Mesothelial cell of epicardium (in vitro differentiated cells): ENCODE measurements at places on chromosomes 3 and 15.

- no peak for DNase-seq
Observed at GRCh38 chr3:97958396-97958795, 13.8 kb downstream of the RIOX2 start.

DNA sequence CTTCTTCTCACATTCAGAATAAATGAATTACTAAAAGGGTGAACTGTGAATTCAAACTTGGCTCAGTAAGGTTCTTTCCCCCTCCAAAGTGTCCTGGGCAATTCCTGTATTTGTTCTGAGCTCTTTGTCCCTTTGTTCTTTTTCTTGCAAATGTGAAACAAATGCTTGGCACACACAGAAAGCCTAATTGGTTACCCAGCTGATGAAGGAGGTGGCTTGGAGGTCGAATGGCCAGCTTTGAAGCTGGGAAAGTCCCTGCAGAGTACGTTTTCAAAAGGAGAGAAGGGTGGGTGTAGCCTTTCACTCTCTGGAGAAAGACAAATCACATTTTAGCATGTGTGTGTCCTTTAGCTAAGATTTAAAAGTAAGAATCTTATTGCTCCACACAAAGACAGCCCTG lies 154.4 kb downstream of the PEX5L start:
- no peak for DNase-seq

- DNase-seq = no peak
Observed at GRCh38 chr3:107013641-107014040, 363.6 kb upstream of the CCDC54 start.

- no peak for DNase-seq
Observed at GRCh38 chr3:129661766-129662165, 55.3 kb upstream of the PLXND1 start.

DNA sequence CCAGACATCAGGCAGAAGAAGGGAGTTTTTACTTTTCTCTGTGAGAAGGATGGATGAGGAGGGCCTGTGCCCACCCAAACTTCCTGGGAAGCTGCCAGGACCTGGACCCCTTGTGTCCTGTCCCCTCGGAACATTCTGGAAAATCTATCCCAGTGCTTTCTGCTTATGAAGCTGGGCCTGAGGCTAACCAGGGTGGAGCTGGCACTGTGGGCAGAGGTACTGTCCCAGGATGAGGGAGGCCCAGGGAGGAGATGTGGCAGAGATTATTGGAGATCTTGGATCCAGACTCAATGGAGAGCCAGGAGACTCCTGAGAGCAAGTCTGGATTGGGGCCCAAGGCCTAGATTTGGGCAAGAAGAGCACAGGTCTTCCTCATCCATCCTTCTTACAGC lies 44.4 kb downstream of the SPSB4 start:
- DNase-seq = no peak

DNA sequence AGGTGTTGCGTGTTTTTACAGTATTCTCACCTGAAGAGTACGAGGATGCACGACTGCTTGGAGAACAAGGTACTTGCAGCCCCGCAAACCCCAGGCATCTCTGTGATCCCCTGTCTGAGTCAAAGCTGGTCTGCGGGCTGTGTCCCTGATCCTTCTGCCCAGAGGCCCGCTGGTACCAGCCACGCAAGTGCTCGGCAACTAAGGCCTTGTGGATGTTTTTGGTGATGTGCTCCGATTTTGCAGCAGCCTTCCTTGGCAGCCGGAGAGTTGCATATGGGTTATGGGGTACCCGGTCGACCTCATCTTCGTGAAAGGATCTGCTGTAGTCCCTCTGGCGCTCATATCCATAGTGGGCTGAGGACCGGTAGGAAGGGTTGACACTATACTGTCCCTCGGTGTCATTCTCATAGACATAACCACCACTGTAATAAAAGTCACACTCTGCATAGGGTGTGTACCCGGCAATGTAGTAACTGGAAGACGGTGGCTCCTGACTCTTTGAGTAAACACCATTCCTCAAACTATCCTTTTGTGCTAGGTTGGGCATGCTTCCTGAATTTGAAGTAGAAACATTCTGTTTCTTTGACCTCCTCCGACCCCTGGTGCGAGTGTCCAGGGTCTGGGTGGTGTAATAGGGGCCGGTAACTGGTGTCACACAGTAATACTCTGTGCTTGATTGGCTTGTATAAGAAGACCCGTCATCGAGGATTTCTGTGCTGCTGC lies 58.6 kb upstream of the LMOD3 start:
- DNase-seq = no peak

GRCh38 chr3:14312375-14312774 lies 90.0 kb upstream of the SLC6A6 start:
- DNase-seq = no peak

DNA sequence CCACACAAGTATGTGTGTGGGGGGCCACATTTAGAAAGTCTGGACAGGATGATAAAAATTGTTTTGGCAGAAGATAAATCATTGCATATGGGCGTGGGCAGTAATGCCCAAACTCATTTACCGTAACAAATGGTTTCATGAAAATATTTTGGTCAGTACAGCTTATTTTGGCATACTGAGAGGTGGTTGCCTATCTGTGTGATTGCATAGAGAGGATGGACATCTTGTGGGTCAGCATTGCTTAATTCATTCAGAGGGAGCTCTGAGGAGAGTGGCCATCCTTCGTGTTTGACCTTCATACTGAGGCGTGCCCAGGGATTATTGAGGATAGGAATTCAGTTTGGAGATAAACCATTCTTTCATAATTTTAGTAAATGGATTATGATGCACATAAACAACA lies 162.5 kb downstream of the GAP43 start:
- no peak for DNase-seq

GRCh38 chr15:51620641-51621040 lies 1.9 kb downstream of the DMXL2 start:
- DNase-seq = no peak

DNA sequence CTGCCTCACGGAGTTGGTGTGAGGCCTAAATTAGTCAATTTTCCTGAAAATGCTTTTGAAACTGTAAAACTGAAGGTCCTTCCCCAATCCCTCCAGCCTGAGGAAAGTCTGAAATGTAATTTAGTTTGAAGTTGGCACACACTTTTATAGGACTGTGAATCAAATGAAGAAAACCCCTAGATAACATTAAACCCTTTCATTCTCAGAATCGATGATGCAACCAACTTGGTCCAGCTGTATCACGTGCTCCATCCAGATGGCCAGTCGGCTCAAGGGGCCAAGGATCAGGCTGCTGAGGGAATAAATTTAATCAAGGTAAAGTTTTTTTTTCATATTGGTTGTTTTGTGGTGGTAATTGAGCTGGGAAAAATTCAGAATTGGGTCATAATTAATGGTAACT lies 11.7 kb downstream of the MRPS22 start:
- no peak for DNase-seq

- no peak for DNase-seq
Observed at GRCh38 chr3:189084620-189085019, 87.2 kb upstream of the TPRG1 start.

DNA sequence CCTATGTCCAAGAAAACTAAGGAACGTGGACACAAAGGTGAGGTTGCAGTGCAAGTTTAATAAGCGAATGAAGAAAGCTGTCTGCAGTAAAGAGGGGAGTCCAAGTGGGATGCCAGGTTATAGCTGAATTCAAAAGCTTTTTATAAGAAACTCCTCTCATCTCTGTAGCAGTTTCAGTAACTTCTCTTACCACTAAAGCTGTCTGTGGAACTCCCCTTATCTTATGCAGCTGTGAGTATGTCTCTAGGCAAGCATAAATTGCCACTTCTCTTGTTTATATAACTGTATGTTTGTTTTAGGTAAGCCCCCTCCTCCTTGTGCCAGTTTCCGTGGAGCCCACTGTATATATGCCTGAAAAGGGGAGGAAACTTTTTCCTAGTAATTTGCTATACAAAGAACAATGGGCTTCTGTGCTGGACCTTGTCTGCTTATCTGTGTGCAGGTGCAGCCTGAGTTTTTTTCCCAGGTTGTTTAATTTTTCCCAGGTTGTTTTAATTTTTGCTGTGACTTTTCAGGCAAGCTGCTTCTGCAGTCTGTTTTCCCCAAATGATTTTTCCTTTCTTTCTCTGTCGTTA lies 875.1 kb upstream of the EPHA6 start:
- no peak for DNase-seq

GRCh38 chr3:174715386-174715785 lies 143.7 kb upstream of the NAALADL2 start:
- no peak for DNase-seq

DNA sequence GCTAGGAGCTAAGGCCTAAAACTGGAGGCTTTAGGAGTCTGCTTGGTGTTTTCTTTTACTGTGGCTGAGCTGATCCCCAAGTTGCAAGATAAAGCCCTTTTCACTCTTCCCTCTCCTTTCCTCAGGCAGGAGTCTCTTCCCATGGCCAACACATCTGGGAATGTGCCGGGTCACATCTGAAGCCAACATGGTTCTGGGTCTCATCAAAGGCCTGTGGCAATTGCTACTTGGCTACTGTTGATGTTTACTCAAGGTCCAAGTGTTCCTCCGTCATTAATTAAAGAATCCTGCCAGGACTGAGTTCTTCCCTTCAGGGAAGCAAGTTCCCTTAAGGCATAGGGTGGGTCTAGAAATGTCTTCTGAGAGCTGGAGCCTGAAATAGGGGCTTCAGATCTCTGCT lies 230.2 kb downstream of the GBE1 start:
- no peak for DNase-seq

GRCh38 chr3:98807561-98807960 lies 44.4 kb downstream of the ST3GAL6 start:
- no peak for DNase-seq

DNA sequence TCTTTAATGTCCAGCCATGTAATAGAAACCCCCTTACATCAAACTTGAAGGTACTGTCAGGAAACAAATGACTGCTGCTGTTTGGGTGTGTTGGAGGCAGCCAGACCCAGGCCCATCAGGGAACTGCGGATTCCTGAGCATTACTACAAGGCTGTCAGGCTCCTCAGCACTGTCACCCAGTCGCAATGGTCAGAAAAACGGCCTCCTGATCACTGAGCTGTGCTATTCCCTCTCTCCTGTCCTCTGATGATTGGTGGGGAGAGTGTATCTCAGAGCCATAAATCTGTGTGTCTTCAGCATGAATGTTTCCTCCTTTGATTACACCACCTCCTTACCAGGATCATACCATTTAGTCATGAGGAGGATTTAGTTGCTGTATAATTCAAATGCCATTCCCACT lies 135.2 kb upstream of the GADL1 start:
- no peak for DNase-seq

- no peak for DNase-seq
Observed at GRCh38 chr3:85384372-85384771, 425.6 kb downstream of the CADM2 start.
